NCI-H1930 (cell line): ENCODE measurements at places on chromosomes 2 and 18.

GRCh38 chr2:55428258-55428657, 8.6 kb upstream of the CCDC88A start:
- no peak for DNase-seq

DNA sequence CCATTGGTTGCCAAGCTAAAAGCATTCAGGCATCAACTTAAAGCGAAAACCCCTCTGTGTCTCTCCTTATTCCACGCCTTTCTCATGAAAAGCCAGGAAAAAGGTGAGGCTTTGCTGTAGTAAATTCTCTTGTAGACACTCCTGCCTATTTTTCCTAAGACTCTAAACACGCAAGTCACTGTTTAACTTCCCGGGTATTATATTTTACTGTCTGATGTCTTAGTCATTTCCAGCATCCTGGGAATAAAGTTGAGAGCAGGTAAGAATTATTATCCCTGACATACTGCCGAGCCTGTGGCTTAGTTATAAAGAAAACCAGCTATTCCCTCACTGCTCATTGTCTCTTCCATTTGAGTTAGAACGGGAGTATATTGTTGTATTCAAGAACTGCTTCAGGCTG, 112.4 kb upstream of the GATA6 start:
- DNase-seq, result no peak

DNA sequence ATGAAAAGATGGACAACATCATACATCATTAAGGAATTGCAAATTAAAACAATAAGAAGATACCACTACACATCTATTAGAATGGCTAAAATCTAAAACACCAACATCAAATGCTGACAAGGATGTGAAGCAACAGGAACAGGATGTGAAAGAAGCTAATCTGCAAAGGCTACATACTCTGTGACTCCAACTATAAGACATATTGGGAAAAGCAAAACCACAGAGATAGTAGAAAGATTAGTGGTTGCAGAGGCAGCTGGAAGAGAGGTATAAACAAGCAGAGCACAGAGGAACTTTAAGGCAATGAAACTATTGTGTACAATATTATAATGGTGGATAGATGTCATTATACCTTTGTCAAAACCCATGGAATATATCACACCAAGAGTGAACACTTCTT, 393.7 kb upstream of the RAB6C start:
- DNase-seq, result no peak

- DNase-seq, result no peak
Measured at GRCh38 chr2:446963-447530, 159.2 kb upstream of the ALKAL2 start.

GRCh38 chr2:18626958-18627650, 37.7 kb upstream of the NT5C1B start:
- no peak for DNase-seq

DNA sequence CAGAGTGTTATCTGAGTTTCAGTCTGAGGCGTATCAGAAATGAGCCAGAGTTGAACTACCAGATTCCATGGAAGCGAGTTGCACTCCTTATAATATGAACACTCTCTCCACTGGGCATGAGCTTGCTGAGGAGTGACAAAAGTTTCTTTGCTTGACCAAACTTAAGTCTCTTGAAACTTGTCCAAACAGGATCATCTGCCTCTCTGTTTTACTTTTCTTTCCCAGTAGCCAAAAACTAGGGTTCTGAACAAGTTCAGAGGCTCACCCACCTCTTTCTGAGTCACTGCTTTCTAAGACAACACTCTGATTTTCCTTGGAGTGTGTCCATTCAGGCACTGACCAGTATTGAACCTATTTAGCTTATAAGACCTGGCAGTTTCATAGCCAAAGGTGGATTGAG, 233.2 kb upstream of the TCF4 start:
- no peak for DNase-seq

DNA sequence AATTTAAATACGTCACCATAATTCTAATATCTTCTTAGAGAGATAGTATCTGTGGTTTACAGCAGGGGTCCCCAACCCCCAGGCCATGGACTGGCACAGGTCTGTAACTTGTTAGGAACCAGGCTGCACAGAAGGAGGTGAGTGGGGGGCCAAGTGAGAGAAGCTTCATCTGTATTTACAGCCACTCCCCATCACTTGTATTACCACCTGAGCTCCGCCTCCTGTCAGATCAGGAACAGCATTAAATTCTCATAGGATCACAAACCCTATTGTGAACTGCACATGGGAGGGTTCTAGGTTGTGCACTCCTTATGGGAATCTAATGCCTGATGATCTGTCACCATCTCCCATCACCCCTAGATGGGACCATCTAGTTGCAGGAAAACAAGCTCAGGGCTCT, 282.6 kb downstream of the ICOS start:
- no peak for DNase-seq
